ENCODE measurements at places on chromosomes 12 and 14.

- no peak for DNase-seq
Observed at GRCh38 chr12:88127855-88128254, 14.0 kb downstream of the CEP290 start.

GRCh38 chr12:6963016-6963731, 7.3 kb downstream of the PHB2 start:
- DNase-seq: no peak

DNA sequence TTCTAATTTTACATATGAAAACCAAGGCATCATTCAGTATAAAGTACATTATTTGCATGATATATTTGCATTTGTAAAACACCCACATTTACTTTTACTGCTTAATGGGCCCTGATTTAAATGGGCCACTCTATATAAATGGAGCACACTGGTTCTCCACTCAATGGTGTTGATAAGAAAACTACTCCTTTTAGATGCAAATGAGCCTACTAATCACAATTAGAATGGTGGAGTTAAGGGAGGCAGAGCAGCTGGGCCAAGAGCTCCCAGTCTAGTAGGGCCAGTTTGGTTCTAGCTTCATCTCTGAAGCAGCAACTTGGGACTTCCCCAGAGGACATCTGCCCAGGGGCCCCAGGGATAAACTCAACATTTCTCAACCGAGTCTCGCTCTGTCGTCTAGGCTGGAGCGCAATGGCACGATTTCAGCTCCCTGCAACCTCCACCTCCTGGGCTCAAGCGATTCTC, 120.7 kb downstream of the FOXN3 start:
- DNase-seq: peak; percentile 79

DNA sequence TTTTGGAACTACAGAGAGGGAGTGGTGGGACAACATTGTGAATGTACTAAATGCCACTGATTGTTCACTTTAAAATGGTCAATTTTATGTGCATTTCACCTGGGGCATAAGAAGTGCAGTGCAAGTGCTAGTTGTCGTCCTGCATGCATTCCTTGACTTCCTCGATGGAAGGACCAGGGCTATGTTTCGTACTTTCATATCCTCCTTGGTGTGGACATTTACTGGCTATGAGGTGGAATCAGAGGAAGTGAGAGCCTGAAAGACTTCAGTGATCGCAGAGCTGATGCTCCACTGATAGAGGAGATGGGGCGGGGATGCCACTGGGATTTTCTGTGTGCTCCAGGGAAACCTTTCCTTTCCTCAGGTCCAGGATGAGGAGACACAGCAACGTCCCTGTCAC, 54.1 kb upstream of the DDX11 start:
- DNase-seq: no peak

GRCh38 chr14:104735830-104736642, 12.0 kb downstream of the ADSS1 start:
- peak; percentile 23 for DNase-seq

GRCh38 chr14:54000341-54000811, 43.8 kb upstream of the BMP4 start:
- DNase-seq: no peak

DNA sequence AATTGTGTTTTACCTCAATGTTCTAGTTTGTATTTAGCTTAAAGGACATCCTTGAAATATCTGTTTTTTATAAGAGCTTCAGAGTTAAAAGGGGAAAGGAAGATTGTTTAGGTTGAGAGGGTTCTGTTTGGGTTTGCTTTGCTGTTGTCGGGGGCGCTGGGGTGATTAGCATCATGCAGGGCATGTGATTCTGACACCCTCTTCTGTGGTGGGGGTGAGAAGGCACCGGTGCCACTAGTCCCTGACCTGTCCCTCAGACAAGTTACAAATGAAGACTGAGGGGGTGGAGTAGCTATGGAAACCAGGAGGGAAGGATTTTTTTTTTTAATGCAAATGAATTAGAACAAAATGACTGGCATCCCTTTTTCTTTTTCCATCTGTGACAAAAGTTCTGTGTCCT, 291.3 kb downstream of the RPAP3 start:
- no peak for DNase-seq

- DNase-seq: no peak
Observed at GRCh38 chr12:111687255-111687654, 1.4 kb downstream of the ACAD10 start.

DNA sequence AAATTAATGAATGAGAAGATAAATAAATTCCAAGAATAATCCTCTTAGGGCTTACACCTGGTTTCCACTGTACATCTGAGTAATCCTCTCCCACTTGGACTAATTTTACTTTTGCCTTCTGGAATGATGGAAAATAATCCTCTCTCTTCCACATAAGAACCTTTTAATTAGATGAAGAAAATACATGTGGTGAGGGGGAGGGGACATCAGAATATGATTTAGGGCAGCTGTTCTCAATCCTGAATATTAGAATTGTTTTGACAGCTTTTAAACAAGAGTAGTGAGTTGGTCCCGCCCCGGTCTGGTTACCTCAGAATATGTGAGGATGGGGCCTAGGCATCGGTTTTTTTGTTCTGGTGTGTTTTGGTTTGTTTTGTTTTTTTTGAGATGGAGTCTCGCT, 51.5 kb downstream of the HECTD4 start:
- no peak for DNase-seq

GRCh38 chr14:39988939-39989338, 556.7 kb upstream of the FBXO33 start:
- DNase-seq: peak; percentile 2

- no peak for DNase-seq
Observed at GRCh38 chr12:45781080-45781479, 51.6 kb downstream of the ARID2 start.

- DNase-seq: no peak
Observed at GRCh38 chr14:35124127-35124526, 1.8 kb downstream of the PRORP start.

DNA sequence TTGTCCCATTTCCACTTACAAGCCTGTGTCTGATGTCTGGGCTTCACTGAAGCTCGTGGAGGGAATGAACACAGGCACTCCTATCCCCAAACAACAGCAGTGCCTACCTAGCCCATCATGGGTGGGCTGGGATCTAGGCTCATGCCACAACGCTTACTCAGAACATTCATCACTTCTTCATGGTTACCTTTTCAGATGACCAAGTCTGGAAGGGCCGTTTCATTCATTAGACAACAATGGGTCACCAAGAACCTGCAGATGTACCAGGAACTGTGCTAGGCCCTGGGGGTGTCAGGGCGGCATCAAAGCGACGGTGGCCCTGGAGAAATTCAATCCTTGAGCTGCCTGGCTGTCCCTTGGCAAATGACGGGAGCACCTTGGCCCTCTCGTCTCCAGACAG, 64.9 kb upstream of the FZD10 start:
- DNase-seq: no peak
